ENCODE measurements at places on chromosomes 11 and 22. TPM values are rescaled to one million over a fixed set of nuclear protein-coding genes. Genes with fewer than 3 reads are reported as not detected.

OR8A1 gene
- 0.15 TPM for polyA plus RNA-seq

CNIH2 gene
- polyA plus RNA-seq: 9.4 TPM

CARD10 gene
- polyA plus RNA-seq: 12.5 TPM

RASD2 gene
- polyA plus RNA-seq: 19.7 TPM

TMA7B gene
- not detected for polyA plus RNA-seq

KLHL35 gene
- 3.2 TPM for polyA plus RNA-seq

CSNK2A3 gene
- polyA plus RNA-seq: not detected

FUT4 gene
- polyA plus RNA-seq: 5.9 TPM

SCGB2A2 gene
- polyA plus RNA-seq: not detected

OR2D2 gene
- not detected for polyA plus RNA-seq

AGBL2 gene
- polyA plus RNA-seq: 1.1 TPM

IFITM10 gene
- polyA plus RNA-seq: 0.08 TPM

XBP1 gene
- polyA plus RNA-seq: 99.1 TPM

SLC1A2 gene
- polyA plus RNA-seq: 1.7 TPM

OR6A2 gene
- polyA plus RNA-seq: not detected

SMTNL1 gene
- 260 TPM for polyA plus RNA-seq

CYP2D6 gene
- 1.1 TPM for polyA plus RNA-seq

ACRV1 gene
- 0.31 TPM for polyA plus RNA-seq

MS4A15 gene
- not detected for polyA plus RNA-seq

KCNC1 gene
- polyA plus RNA-seq: 1.5 TPM

MRE11 gene
- polyA plus RNA-seq: not detected

SCGB1D2 gene
- polyA plus RNA-seq: not detected

ZNF70 gene
- 7.0 TPM for polyA plus RNA-seq

MMP1 gene
- polyA plus RNA-seq: 0.15 TPM

FXYD6 gene
- 188 TPM for polyA plus RNA-seq

TRIM48 gene
- polyA plus RNA-seq: not detected

SULT4A1 gene
- 2.8 TPM for polyA plus RNA-seq

OTOG gene
- polyA plus RNA-seq: 0.01 TPM

SC5D gene
- 31.7 TPM for polyA plus RNA-seq

ANO9 gene
- polyA plus RNA-seq: 0.10 TPM

MTNR1B gene
- polyA plus RNA-seq: not detected

GLYATL2 gene
- polyA plus RNA-seq: 1.0 TPM

NUCB2 gene
- polyA plus RNA-seq: 62.2 TPM

NCF4 gene
- 3.5 TPM for polyA plus RNA-seq

DCHS1 gene
- 37.6 TPM for polyA plus RNA-seq

CPT1A gene
- 19.0 TPM for polyA plus RNA-seq
